Mesenteric fat pad (tissue), 1 donor: ENCODE measurements at places on chromosomes 4 and X.

DNA sequence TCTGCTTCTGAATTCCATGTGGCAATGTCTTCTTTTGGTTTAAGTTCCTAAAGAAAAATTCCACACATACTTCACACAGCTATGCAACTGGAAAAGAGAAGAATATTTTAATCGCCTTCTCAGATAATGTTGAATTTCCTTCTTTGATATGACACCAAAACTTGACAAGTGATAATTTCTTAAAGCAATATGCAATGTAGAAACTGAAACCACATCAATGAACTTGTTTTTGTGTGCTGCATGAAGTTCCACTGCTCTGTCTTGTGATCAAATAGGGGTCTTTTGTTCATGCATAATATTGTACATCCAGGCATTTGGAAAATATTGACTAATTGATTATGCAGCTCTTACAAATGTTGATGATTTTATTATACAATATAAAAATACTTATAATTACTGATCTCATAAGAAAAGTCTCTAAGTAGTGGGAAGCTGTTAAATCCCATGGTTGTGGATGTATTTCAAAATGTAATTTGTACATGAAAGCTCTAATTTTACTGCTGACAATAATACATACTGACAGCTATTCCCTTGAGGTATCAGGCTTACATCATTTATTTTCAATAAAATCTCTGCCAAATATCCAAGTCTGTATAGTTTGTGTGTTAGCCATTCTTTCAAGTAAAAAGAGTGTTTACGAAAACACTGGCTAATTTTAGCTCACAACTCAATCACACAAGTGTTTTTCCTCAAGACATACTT, 56.5 kb downstream of the AGA start:
- DNase-seq, result no peak

DNA sequence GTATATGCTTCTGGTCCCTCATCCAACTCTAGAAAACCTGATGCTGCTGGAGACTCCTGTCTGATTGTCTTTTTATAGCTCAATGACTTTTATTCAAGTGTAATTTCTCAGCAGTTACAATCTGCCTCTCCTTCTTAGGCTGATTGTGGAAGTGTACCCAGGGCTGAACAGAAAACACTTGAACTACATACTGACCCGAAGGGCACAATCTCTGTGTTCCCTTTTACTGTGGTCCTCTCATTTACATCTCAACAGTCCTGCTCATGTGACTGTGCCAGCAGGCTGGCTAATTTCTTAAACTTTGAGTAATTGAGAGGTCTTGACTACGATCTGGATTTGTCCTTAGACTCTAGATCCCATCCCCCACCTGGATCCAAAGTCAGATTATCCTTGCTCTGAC, 863.4 kb downstream of the PDHA2 start:
- no peak for DNase-seq

GRCh38 chrX:50204364-50204899, at the start of gene CCNB3:
CCNB3 (plus strand) TSS chrX:50204765; CDS start chrX:50285164, 80,399 bp downstream.
- no peak for DNase-seq

- DNase-seq, result no peak
These were observed 85.5 kb upstream of the TET2 start for GRCh38 chr4:105061136-105061696.

DNA sequence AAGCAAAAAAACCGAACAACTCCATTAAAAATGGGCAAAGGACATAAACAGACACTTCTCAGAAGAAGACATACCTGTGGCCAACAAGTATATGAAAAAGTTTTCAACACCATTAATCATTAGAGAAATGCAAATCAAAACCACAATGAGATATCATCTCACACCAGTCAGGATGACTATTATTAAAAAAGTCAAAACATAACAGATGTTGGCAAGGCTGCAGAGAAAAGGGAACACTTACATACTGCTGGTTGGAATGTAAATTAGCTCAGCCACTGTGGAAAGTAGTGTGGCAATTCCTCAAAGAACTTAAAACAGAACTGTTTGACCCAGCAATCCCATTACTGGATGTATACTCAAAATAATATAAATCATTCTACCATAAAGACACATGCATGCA, 436.3 kb downstream of the KLHL13 start:
- DNase-seq, result no peak

DNA sequence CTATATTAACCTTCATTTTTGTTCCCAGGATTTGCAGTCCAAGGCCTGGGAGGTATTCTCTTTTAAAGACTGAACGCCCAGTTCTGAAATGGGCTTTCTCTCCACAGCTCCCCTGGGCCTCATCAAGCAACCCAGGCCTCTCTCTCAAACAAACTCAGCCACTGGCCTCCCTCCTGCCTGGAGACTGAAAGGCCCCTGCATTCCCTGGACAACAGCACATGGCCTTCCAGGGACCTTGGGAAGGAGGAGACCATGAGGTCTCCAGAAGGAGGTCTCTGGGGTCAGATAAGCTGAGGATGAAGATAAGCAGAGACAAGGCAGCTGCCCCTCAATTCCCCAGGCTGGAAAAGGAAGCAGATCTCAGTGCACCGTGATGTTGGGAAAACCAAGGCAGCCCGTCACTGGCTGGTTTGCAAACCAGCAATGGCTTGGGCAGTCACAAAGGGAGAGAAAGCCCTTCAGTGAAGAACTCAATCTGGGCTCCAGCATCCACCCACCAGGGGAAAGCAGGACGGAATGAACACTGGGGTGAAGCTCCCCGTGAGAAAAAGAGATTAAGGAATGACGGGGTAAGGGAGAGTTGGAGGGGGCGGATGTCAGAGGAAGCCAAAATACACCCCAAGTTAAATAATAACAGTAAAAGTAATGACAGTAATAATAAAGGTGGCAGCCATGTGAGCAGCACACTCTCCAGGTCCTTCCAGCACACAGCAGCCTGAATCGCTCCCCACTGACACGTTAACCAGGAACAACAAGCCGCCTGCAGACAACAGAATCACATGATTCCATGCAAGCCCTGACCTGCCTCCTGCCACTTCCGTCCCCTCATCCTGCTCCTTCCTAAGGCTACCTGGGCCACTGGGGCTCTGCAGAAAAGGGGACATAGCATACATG, 22.3 kb downstream of the AMOT start:
- DNase-seq, result no peak

- DNase-seq, result no peak
These were observed 22.7 kb downstream of the DYNLT3 start for GRCh38 chrX:37824491-37825214.
